Tibial nerve (tissue), 4 donors: ENCODE measurements at places on chromosomes 2 and 18. TPM values are rescaled to one million over a fixed set of nuclear protein-coding genes. Genes with fewer than 3 reads are reported as not detected.

DNA sequence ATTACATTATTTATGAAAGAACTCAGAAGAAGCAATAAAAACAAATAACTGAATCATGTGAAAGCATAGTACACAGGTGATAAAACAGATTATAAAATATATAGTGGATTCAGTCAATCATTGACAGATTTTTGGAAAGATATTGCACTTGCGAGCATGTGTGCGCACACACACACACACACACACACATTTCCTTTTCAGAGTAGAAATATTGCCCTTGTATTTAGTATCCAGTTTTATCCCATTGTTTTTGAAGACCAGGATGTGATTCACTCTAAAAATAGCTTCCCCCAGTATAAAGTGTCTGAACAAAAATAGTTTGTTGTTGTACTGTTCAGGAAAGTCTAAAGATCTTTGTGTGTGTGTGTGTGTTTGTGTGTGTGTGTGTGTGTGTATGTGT is 145.5 kb downstream of the CALCRL start:
- H3K4me1 ChIP-seq = peaks cover 6% of the 10 kb centered on the region
- H3K4me3 ChIP-seq = no peak overlapping the region
- H3K36me3 ChIP-seq = no peaks in the 10 kb centered on the region

GRCh38 chr2:29578084-29578598 is 343.2 kb downstream of the ALK start:
- no peaks in the 10 kb centered on the region for H3K36me3 ChIP-seq
- no peak overlapping the region for H3K4me3 ChIP-seq
- no peaks in the 10 kb centered on the region for H3K27me3 ChIP-seq

GRCh38 chr2:15615301-15615920 is 23.7 kb downstream of the DDX1 start:
- H3K27me3 ChIP-seq = no peaks in the 10 kb centered on the region
- H3K27ac ChIP-seq = no peak overlapping the region
- DNase-seq = no peak

DNA sequence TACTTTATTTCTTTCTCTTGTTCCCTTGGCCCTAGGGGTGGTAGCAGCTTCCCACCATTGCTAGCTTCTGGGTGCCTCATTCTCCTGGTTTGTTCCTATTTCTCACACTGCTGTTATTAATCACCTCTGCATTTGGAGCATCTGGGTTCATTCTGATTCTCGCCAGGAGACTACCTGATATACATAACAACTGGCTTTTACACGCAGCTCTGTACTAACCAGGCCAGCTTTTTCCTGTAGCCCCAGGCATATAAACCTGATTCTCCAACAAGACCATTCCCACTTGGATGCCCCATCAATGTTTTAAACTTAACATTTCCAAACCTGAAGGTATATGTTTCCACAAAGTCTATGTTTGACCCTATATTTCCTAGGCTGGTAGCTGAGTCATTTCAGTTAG is 403.9 kb upstream of the DCC start:
- H3K4me1 ChIP-seq = no peaks in the 10 kb centered on the region
- no peaks in the 10 kb centered on the region for H3K36me3 ChIP-seq
- no peaks in the 10 kb centered on the region for H3K27me3 ChIP-seq
- no peak overlapping the region for H3K27ac ChIP-seq
- H3K4me3 ChIP-seq = no peak overlapping the region

Gene TWIST2
- total RNA-seq = 101 TPM

Gene SLC5A7
- total RNA-seq = 0.87 TPM

DNA sequence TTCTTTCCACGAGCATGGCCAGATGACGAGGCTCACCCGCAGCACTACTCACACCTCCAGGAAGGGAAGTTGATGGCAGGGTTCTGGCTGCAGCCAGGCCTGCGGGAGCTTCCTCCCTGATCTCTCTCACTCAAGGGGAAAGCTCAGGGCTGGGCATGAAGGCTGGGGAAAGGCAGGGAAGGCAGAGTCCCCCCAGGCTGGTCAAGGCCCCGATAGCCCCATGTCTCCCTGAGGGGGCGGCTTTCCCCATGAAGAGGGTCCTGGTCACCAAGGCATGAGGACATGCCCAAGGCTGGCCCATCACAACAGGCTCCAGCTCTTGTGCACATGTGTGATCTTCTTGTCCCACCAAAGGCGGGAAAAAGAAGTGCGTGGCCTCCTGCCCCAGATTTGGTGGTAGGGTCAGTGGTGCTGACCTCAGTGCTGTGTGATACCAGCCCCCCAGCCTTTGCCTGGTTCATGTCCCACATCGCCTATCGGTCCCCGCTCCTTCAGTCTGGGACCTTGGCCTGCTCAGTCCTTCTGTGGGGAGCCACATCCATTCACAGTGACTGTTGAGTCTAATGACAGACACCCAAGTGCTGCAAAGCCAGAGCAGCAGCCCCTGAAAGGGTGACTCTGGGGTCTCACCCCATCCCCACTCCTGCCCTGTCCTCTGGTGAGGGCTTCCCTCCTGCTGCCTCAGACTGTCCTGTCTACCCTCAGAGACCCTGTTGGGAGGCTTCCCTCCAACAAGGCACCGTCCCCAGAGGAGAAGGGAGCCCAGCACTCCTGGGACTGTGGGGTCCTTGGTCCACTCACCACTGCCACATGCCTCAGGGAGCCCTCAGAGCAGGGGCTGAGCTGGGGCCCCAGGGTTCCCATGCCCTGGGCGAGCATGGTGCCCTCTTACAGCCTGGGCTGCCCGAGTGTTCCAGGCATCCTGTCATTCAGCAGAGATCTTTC is 49.8 kb upstream of the ALPP start:
- no peaks in the 10 kb centered on the region for H3K27me3 ChIP-seq
- H3K27ac ChIP-seq = no peak overlapping the region
- DNase-seq = no peak
- no peak overlapping the region for H3K4me3 ChIP-seq

- H3K36me3 ChIP-seq = no peaks in the 10 kb centered on the region
- H3K27ac ChIP-seq = no peak overlapping the region
- no peaks in the 10 kb centered on the region for H3K27me3 ChIP-seq
- H3K4me3 ChIP-seq = no peak overlapping the region
- H3K4me1 ChIP-seq = no peaks in the 10 kb centered on the region
- DNase-seq = no peak
Measured at GRCh38 chr18:42230636-42231035, 275.6 kb downstream of the PIK3C3 start.

Gene PRSS56
- total RNA-seq = not detected

DNA sequence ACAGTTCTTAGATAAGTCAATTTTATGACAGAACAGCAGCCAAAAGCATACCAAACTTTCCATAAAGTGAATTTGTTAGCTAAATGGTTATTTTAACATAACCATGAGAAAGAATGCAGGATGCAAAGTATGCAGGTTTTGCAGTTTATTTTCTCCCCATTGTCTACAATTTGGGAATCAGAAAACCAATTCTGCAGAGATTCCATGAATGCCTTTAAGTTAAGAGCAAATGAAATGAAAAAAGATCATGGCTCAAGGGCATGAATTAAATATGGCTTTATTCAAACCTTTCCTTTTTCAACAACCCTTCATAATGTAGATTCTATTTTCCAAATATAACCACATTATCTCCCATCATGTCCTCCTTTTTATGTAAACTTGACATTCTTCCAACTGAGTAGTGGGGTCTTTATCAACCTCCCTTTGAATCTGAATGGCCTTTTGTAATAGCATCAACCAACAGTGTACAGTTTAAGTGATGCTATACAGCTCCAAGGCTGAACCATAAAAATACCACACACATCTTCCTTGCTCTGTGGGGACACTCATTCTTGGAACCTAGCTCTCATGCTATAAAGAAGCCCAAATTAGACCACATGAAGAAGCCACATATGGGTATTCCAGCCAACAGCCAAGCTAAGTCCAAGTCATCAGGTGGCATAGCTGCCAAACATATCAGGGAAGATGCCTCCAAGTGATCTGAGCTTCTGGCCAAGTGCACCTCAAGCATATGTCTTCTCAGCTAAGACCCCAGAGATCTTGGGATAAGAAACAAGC is 49.8 kb downstream of the PIAS2 start:
- H3K36me3 ChIP-seq = no peaks in the 10 kb centered on the region
- no peaks in the 10 kb centered on the region for H3K4me1 ChIP-seq
- no peak for DNase-seq
- H3K27ac ChIP-seq = no peak overlapping the region
- H3K27me3 ChIP-seq = no peaks in the 10 kb centered on the region

DNA sequence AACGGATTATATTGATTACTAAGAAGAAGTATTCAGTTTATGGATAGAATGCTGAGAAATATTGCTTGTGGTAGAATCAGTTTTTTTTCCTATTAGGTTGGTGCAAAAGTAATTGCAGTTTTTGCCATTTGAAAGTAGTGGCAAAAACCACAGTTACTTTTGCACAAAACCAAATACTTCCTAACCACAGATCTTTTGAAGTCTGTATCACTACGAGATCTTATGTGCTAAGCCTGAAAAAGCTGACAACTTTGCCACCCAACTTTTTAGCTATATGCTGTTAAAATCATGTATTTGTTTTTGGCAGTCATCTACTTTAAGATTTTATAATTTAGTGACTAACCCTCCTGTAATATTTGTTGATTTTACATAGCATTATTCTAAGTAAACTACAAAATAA is 24.6 kb downstream of the DNAJC10 start:
- H3K4me1 ChIP-seq = no peaks in the 10 kb centered on the region
- no peak for DNase-seq
- H3K27ac ChIP-seq = no peak overlapping the region
- no peaks in the 10 kb centered on the region for H3K36me3 ChIP-seq
- no peak overlapping the region for H3K4me3 ChIP-seq
- no peaks in the 10 kb centered on the region for H3K27me3 ChIP-seq

GRCh38 chr18:77208964-77209363 is 40.7 kb upstream of the GALR1 start:
- DNase-seq = no peak
- H3K4me3 ChIP-seq = no peak overlapping the region
- H3K36me3 ChIP-seq = no peaks in the 10 kb centered on the region
- H3K4me1 ChIP-seq = peaks cover 54% of the 10 kb centered on the region
- no peaks in the 10 kb centered on the region for H3K27me3 ChIP-seq
- H3K27ac ChIP-seq = peak overlapping the region; percentile 48

DNA sequence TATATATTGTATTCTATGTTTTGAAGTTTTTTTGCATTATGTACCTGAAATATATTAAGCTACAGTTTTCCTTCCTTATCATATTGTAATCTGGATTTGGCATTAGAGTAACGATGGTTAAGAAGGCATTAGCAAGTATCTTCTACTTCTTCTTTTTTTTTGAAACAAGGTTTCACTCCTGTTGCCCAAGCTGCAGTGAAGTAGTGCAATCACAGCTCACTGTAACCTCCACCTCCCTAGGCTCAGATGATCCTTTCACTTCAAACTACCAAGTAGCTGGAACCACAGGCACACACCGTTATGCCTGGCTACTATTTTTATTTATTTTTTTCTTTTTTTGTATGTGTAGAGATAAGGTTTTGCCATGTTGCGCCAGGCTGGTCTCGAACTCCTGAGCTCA is 201.1 kb downstream of the ZNF804A start:
- no peak overlapping the region for H3K27ac ChIP-seq
- no peaks in the 10 kb centered on the region for H3K27me3 ChIP-seq
- H3K4me3 ChIP-seq = no peak overlapping the region
- H3K4me1 ChIP-seq = no peaks in the 10 kb centered on the region
- DNase-seq = no peak
